ENCODE measurements at places on chromosomes 6 and 20.

DNA sequence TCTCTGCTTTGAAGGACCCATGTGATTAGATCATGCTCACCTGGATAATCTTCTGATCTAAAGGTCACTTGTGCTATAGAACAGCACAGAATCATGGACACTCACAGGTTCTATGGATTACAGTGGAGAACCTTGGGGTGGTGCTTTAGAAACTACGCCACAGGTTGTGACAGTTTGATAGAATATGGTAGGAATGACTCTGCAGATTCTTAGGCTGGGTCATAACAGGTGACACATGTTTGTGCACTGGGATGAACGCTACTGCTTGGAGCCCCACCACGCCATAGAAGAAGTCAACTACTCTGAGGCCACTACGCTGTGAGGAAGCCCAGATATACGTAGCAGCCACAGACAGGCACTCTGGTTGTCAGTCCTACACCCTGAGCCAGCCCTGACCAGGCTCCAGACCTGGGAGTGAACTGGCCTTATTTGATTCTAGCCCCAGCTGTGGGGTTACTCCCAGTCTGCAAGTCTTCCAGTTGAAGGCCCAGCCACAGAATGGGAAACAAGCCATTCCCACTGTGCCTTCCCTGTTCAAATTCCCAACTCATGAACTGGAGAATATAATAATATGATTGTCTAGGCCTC lies 99.0 kb upstream of the SLC24A3 start:
- no peak for DNase-seq

DNA sequence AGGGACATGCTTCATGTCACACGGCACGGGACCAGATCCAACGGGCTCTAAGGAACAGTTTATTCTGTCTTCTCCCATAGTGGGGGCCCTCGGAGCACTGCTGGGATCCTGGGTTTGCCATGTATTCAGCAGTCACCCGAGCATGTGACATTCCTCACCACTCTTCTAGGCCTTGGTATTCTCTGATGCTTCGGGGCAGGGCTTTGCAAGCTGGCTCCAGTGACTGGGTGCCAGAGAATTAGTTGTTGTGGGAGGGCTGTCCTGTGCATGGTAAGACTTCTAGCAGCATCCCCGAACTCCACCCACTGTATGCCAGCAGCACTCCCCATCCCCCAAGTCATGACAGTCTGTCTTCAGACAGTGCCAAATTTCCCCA lies 5.4 kb downstream of the CCN5 start:
- DNase-seq, result no peak

DNA sequence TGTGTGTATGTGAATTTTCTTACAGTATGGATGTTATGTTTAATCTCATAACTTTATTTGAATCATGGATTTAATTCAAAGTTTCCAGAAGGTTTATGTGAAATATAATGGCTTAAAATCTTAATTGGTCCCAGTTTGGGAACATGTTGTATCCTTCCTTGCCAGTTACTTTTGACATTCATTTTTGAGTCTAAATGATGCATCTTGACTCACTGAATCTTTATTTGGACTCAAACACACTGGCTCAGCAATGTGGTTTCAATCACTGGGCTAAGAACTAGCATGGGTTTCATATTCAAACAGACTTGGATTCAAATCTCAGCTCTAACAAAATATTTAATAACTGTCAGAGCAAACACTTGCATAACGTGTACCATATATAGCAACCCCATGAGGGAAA lies 25.9 kb upstream of the TFAP2B start:
- no peak for DNase-seq

DNA sequence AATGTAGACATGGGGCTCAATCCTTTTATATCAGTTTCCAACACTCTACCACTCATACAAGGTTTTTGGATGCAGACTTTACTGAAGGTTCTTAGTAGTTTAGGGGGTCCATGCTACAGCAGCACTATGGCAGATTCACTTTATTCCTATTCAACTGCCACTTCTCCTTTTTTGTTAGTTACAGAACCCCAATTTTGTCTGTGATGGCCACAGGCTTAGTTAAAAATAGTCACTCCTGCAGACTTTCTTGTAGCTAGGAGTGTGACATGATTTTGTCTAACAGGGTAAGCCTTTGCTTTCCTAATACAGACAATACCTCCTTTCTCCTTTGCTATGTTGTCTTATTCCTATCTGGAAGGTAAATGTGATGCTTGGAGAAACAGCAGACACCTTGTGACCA lies 90.0 kb upstream of the SLC24A3 start:
- DNase-seq, result no peak

DNA sequence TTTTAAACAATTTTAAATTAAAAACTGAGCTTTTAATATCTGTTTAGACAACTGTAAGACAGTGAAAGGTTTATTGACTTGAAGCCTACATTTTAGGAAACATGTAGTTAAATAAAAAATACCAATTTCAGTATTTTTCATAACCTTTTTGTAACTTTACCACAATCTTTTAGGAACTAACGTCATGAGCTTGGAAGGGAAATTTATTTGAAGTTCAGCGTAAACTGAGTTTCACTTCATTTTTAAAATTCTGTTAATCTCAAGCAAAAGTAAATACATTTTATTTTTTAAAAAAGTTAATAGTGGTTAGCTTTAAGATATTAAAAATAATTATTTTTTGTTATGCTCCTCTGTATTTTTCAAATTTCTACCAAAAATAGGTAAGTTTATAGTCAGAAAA lies 5.5 kb downstream of the CST7 start:
- DNase-seq, result no peak

Measured in activated T-helper 1 cell treated with anti-CD3 and anti-CD28 coated beads, Interleukin-2, amount 50 U/mL, for 16 hours (primary cell).